ENCODE measurements at places on chromosomes 11 and 22.

GRCh38 chr11:44309478-44310205, at the start of gene ALX4:
Gene ALX4 (minus strand): TSS chr11:44310139. CDS start chr11:44310062, 77 bp downstream.
- DNase-seq: no peak

GRCh38 chr11:100870138-100870537, 183.1 kb downstream of the ARHGAP42 start:
- no peak for DNase-seq

GRCh38 chr11:92527467-92527866, 302.8 kb downstream of the FAT3 start:
- no peak for DNase-seq

DNA sequence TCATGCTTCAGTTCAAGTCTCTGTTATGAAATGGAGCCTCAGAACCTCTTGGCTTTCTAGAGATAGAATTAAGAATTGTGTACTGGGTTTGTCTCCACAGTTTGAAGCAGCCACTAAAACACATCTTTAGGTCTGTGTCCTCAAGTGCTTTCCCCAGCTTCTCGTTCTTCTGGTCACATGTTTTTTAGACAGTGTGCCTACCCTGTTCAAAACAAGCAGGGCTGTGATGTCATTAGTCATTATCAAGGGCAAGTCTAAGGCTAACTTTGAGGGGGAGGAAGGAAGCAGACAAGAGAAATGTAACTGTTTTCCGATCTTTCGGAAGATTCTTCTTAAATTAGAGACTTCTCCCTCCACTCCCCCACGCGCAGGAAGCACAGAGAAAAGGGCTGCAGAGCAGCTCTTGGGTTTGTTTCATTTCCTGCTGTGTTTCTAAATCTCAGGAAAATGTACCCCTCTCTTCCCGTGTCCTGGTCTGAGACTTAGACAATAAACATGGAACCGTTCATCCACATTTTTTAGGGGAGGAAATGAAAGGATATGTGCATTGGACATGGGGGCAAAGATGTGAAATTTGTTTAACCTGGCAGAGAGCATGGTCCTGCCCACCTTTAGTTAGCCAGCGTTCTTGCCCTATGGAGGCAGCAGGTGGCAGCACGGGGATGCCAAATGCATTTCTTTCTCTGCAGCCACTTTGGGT, 3.1 kb downstream of the AKIP1 start:
- no peak for DNase-seq

GRCh38 chr11:131932584-131933325, 562.3 kb downstream of the NTM start:
- DNase-seq: no peak

DNA sequence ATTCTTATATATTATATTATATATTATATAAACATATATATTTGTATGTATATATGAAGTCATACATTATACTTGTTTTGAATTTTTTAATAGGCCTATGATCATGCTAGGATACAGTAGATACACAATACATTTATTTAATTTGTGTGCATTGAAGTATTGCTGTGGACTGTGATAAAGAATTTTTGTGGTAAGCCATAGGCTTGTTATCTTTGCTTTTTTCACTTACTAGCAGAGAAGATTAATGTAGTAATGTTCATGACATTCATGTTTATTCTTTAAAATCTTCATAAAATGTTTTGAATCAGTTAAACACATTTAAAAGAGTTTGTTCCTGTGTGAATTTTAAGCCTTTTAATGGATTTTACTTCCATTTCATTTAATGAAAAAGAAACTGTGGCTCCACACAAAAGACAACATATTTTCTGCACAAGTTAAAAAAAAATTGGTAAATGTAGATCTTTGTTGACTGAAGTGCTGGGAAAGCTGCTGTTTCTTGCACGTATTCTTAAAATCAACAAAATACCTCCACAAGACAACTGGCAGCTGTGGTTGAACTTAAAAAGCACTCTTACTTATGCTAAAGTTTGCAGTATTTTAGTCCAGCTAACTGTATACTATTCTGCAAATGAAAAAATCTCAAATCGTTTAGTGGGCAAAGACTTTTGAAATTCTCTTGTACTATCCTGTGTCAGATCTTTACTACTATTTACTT, 156.2 kb downstream of the TMEM135 start:
- no peak for DNase-seq

- DNase-seq: no peak
These were observed 18.8 kb upstream of the CLNS1A start for GRCh38 chr11:77656362-77656761.

DNA sequence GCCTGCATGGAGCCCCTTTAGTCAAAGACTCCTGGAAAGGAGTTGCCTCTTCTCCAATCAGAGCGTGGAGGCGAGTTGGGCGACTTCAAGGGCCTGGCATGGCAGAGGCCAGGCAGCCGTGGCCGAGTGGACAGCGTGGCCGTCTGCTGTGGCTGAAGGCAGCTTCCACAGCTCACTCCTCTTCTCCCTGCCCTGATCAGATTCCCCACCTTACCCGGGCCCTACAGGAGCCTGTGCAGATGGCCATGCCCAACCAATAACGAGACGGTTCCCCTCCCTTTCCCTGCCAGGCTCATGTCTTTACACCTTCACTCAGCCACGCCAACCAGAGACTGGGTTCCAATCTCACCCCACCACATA, 20.0 kb upstream of the SLC22A12 start:
- DNase-seq: no peak

GRCh38 chr11:69158301-69159149, 2.8 kb downstream of the SMIM38 start:
- no peak for DNase-seq

- DNase-seq: no peak
These were observed 1.4 kb downstream of the WT1 start for GRCh38 chr11:32433914-32434355.

- DNase-seq: no peak
These were observed 737 bp downstream of the RBM4 start for GRCh38 chr11:66639066-66639813.

GRCh38 chr11:20038972-20039371, 121.3 kb downstream of the DBX1 start:
- no peak for DNase-seq

DNA sequence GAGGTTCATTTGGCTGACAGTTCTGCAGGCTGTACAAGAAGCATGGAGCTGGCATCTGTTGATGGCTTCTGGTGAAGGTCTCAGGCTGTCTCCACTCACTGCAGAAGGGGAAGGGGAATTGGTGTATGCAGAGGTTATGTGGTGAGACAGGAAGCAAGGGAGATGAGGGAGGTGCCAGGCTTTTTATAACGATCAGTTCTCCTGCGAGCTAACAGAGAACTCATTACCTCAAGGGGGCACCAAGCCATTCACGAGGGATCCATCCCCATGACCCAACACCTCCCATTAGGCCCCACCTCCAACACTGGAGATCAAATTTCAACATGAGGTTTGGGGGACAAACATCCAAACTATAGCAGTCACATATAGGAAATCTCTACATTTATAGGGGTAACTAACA, 38.7 kb upstream of the E2F8 start:
- DNase-seq: no peak

- DNase-seq: no peak
These were observed 1.5 kb upstream of the SOX10 start for GRCh38 chr22:37985751-37986281.

GRCh38 chr11:69317401-69318092, 23.6 kb downstream of the MYEOV start:
- no peak for DNase-seq

- no peak for DNase-seq
These were observed 50.1 kb upstream of the WNT11 start for GRCh38 chr11:76256448-76256847.

- no peak for DNase-seq
These were observed 169.6 kb downstream of the CRYBB2 start for GRCh38 chr22:25388866-25389540.

GRCh38 chr11:121929581-121929980, 186.4 kb downstream of the BLID start:
- DNase-seq: no peak

GRCh38 chr11:27228906-27229290, 134.1 kb downstream of the CCDC34 start:
- DNase-seq: no peak

DNA sequence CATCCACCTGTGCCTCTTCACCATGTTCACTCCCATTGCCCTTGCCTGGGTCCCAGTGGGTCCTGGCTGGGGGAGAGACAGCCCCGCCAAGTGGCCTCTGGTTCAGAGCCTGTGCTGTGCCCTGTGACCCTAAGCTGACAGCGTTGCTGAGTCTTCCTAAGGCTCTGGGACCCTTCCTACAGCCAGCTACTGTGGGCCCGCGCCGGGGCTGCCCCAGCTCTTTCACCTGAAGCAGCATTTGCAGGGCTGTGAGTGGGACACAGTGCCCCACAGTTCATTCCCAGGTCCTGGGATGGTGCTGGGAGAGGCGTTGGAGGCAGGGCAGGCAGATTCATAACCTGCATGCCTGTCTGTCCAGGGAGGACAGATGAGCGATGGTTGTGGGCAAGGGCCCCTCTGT, 10.7 kb downstream of the TPCN2 start:
- no peak for DNase-seq

- DNase-seq: no peak
These were observed 37.1 kb downstream of the SHISAL1 start for GRCh38 chr22:44275631-44275995.

DNA sequence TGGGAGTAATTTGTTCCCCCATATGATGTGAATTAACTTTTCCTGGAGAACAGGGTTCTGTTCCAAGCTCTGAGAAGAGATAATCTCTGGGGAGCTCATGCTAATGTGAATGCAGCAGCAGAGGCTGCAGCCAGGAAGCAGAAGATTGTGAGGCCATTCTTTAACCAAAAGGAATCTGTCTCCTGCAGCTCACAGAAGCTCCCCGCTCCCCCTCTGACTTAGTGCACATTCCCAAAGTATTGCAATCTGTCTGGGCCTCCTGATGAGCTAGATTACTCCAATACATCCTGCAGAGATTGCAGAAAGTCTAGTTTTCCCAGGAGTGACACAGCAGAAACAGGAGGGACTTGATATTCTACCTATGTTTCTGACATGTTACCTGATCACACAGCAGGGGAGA, 420.6 kb upstream of the FAT3 start:
- no peak for DNase-seq

DNA sequence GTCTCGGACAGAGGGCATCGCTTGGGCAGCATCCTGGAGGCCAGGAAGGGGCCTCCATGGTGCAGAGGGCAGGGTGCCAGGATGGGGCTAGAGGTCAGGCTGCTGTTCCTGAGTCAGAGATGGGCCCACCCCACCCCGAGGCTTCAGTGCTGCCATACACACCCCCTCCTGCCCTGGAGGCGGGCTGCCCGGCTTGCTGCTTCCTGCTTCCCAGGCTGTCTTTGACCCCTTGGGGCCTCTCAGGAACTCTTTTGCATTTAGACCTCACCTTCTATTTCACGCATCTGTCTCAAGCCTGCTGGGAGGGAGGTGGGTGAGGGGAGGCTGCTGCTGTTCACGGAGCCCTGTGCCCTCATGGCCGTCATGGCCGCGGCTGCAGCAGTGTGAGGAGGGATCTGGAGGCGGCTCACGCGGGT, 6.6 kb upstream of the GRAMD4 start:
- DNase-seq: no peak

DNA sequence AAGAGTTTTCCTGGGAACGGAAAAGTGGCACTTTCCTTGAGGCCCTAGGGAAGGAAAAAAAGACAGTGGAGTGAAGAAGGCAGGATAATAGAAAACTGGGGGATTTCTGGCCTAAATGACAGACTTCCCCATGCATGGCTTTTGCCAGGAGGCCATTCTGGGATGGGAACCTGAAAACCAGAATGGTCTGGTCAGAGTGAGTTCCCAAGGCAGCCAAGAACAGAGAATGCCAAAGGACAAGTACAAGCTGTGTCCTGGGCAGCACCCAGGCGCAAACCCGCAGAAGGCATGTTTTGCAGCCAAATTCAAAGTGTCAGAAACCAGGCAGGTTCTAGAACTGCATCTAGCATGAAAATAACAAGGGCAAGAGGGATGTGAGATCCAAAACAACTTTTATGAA, 162.4 kb downstream of the SPON1 start:
- no peak for DNase-seq

GRCh38 chr11:11346303-11346702, 6.7 kb downstream of the CSNK2A3 start:
- DNase-seq: no peak

- DNase-seq: no peak
These were observed 22.0 kb downstream of the ATG13 start for GRCh38 chr11:46639197-46639839.

DNA sequence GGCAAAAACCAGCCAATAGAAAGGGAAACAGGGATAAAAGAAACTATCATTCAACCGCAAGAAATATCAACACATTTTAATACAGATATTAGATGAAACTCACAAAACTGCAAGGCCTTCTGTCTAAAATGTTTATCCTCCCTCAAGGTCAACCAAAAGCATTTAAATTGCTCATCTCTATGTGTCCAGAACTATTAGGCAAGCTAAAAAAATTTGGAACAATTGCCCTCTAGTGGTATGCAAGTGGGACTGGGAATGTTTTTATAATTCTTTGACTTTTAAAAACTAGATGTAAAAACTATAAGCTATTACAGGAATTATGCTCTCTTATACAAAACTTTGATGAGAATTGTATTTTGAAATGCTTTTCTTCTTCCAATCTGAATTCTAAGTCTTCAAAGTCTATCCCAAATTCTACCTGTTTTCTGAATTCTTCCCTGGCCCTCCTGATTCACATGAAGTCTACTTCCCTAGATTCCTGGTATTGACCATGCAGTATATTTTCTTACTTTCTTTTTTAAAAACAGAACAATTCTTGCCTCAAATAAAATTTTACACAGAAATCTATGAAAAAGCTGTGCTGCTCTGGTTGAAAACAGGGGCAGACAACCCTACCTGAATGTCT, 4.9 kb downstream of the CWC15 start:
- DNase-seq: peak; percentile 29

Data from HS-5 (cell line).